ENCODE measurements at places on chromosomes 7 and 10.

DNA sequence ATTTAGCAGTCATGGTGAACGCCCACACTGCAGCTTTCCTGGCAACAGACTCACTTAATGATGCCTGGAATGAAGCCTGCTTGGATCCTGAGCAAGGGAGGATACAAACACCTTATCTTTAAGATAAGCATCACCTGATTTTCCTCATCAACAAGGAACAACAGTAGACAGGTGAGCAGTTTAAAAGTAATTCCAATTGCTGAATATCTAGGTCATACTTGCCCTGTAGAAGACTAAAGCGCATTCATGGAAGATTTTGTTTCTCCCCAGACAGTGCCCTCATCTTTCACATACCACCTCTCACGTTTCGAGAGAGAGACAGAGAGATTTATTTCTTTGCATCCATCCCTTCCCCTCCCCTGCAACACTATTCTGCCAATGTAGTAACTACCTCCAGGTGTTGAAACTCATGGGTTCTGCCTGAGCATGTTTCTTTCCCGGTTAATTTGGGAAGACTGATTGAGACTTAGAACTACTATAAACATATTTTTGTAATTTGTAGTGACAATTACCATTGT, 660.7 kb downstream of the PARD3 start:
- no peak for DNase-seq

DNA sequence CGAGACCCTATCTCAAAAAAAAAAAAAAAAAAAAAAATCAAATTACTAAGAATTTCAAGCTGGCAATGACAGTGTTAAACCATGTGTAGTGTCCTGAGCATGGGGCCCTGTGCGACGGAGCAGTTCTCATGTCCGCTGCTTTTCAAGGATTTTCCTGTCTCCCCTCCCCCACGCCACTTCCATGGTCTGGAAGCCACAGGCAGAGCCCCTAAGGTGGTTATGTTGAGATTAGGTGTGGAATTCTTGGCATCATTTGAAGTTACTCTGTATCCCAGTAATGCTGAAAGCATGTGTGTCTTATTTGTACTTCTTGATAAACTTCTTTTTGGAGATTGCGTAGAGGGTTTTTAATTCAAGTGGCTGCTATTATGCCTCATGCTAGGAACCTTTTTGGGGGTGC, 65.2 kb downstream of the PFKFB3 start:
- DNase-seq, result no peak

GRCh38 chr7:143245123-143245522, 18.1 kb upstream of the GSTK1 start:
- DNase-seq, result no peak

DNA sequence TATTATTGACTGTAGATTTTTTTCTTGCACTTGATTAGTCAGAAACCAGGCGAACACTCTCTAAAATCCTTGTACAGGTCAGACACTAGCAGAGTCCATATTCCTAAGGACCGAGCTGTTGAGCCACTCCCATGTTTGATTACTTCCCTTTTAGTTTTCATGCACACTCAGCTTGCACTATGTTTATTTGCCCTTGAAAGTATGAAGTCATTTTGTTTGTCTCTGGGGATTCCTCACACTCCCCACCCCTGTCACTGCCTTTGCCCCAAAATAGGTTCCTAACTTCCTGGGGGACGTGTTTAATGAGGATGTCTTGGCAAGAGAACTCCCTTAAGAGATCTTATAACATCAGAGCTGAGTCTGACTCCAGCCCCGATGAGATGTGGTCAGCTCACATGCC, 182.1 kb downstream of the EVX1 start:
- DNase-seq, result no peak

GRCh38 chr7:111173990-111174389, 83.1 kb downstream of the LRRN3 start:
- no peak for DNase-seq

GRCh38 chr10:101905251-101905650, 61.7 kb upstream of the KCNIP2 start:
- no peak for DNase-seq

DNA sequence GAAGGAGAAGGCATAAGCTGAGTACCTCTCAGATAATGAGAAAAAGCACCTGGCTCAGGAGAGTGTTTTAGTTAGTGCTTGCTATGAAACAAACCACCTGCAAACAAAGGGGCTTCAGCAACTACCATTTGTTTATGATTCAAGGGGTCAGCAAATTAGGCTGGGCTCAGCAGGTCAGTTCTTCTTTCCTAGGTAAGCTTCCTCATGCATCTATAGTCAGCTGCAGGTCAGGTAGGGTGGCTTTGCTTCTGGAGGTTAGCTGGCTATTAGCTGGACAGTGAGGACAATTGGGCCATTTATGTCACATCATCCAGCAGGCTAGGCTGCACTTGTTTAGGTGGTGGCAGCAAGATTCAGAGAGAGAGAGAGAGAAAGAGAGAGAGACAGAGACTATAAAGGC, 185.5 kb downstream of the EMX2 start:
- no peak for DNase-seq

Measured in hematopoietic multipotent progenitor cell treated with erythropoietin and hydrocortisone succinate and interleukin-3 and kit ligand, for 6 days (in vitro differentiated cells).